ENCODE measurements at places on chromosomes 7 and 10.

DNA sequence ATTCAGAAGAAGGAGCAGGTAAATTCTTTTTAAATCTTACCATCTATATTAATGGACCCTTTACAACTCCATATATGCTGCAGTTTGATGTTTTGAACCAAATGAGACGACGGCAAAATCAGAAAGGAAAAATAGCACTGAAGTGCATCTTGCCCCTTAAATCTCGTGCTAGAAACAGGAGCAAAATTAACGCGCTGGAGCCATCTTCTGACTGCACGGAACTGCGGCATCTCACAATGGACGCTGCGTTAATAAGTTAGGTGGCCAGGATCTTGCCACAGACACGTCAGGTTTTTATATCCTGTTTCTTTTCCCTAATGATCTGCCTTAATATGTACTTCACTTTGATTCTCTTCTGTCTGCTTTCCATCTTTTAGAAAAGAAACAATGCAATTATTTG, 354.5 kb downstream of the TFEC start:
- DNase-seq: no peak

DNA sequence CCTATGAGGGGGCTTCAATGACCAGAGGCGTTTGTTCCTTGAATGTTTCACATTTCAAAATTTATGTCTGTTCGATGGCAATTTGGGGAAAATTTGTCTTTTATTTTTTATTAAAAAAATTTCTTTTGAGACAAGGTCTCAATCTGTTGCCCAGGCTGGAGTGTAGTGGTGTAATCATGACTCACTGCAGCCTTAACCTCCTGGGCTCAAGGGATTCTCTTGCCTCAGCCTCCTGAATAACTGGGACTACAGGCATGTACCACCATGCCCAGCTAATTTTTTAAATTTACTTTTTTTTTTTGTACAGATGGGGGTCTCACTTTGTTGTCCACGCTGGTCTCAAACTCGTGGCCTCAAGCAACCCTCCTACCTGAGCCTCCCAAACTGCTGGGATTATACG, 39.7 kb downstream of the OTUD1 start:
- no peak for DNase-seq

DNA sequence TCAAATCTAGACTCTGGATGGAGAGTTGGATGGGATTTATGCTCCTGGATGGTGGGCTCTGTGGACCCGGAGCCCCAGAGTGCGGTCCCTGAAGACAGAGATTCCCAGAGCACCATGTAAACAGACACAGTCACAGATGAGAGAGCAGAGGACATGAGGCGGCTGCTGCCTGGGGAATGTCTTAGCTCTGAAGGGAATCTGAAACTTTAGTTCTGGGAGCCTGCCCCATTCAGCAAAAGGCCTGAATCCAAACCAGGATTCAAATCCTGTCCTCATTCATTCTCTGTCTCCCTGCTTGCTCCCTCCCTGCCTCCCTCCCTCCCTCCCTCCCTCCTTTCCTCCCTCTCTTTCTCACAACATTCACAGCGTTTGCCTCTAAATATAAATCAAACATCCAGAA, 49.5 kb upstream of the CALD1 start:
- DNase-seq: no peak

GRCh38 chr10:44936314-44936975, 23.2 kb upstream of the RASSF4 start:
- DNase-seq: no peak

DNA sequence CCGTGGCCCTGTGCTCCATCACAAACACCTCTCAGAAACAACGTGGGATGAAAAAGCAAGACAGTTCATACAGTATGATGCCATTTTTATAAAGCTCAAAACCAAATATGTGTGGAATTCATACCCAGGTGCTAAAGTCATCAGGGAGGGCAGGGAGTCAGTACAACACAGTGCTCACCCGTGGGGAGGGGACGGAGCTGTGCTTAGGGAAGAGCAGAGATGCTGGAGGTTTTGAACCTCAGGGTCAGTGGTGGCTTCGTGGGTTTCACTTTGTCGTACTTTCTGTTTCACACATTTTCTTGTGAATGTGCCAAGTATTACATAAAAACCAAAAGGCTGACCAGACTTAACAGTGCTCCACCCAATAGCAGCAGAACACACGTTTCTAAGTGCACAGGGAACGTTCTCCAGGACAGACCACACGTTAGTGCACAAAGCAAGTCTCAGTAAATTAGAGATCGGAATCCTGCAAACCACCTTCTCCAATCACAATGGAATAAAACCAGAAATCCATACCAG, 21.2 kb downstream of the ZMIZ2 start:
- DNase-seq: no peak

DNA sequence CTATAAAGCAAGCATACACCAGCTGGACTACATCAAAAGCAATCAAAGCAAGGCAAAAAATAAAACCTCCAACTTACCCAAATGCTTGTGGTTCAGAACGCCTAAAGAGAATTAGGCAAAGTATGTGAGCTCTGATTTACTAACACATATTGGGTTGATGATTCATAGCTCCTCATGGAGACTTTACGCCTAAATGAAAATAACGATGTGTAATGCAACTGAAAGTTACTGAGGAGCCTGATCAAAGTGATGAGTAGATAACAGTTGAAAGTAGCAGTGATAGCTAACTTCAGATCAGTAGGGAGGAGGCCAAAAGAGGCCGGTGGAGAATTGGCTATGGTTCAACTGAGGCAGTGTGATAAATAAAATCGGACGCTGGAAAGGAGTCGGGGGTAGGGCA, 85.0 kb downstream of the MPP7 start:
- peak; percentile 83 for DNase-seq

- DNase-seq: no peak
These were observed 319.0 kb downstream of the PLXNA4 start for GRCh38 chr7:132257253-132257652.

DNA sequence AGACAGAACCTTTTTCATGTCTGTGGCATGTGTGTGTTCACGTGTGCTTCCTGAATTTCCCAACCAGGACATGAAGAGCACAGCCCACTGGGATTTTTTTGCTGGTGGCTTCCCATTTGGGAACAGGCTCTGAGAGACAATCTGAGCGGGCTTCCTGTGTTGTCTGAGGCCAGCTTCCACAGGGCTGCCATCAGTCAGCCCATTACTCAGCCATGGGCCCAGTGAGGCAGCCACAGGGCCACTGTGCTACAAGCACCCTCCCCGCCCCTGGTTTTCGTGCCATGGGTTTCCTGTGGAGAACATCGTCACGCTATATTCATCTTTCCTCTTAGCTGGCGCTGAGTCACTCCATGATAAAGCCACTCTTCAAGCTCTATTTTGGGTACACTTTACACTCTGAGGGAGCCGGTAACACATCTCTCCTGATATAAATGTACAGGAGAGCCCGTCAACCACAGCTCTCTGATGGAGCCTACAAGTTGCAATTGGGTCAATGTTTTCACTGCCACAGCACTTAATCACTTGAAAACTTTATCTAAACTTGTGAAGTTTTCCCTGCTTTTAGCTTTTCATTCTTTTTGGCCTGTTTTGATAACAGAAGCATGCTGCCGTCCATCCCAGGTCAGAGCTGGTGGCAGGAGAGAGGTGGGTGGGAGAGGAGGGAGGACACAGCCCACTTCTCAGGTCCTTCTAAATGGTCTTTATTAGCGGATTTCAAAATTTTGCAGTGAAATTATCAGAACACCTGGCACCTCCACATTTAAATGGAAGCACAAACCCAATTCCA, 96.9 kb downstream of the HIPK2 start:
- peak; percentile 59 for DNase-seq

- DNase-seq: no peak
These were observed 23.7 kb downstream of the KCNH2 start for GRCh38 chr7:150954201-150954985.
